HepG2 (cell line): ENCODE measurements at places on chromosomes 2 and 18. TPM values are rescaled to one million over a fixed set of nuclear protein-coding genes. Genes with fewer than 3 reads are reported as not detected.

The CABLES1 gene
- total RNA-seq = 25.8 and 32.4 TPM in 2 replicates

The ANKRD30BL gene
- not detected in 2 replicates for total RNA-seq

DNA sequence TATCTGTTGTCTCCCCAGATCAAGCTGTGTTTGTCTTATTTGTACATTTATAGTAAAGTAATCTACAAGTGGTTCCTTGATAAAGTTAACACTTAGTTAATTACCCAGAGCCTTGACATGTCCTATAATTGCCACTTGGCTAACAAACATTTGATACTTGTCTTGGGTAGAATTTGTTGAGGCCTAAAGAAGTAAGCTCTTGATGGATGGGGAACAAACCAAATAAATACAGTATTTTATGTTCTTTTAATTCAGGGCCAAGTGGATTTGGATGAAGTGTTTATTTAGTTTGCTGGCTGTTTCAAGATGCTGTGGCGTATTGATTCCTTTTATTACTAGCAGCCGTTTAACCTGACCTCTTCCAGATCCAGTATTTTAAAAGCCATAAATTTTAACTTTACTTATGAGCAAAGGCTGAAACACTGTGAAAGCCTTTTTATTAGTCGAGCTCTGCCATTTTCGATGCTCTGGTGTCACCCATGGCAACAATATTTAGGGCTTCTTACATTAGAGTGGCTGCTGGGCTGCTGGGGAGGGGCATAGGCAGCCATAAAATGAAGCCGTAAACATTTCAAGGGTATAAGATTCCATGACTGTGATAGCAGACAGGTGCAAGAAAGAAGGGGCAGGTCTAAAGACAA, 401.6 kb upstream of the NRP2 start:
- no peak for DNase-seq

- DNase-seq = no peak
Observed at GRCh38 chr2:15795426-15795825, 144.9 kb upstream of the MYCN start.

- DNase-seq = no peak
Observed at GRCh38 chr2:12759248-12759647, 42.5 kb downstream of the TRIB2 start.
